ENCODE measurements at places on chromosomes 7 and 10.

- DNase-seq: no peak
These were observed 23.9 kb upstream of the AGFG2 start for GRCh38 chr7:100515072-100515532.

- no peak for DNase-seq
These were observed 39.1 kb downstream of the SIRT1 start for GRCh38 chr10:67923551-67923950.

GRCh38 chr7:40604601-40605438 lies 470.0 kb downstream of the SUGCT start:
- peak; percentile 65 for DNase-seq

- no peak for DNase-seq
These were observed 90.2 kb upstream of the RPA3 start for GRCh38 chr7:7808626-7809025.

DNA sequence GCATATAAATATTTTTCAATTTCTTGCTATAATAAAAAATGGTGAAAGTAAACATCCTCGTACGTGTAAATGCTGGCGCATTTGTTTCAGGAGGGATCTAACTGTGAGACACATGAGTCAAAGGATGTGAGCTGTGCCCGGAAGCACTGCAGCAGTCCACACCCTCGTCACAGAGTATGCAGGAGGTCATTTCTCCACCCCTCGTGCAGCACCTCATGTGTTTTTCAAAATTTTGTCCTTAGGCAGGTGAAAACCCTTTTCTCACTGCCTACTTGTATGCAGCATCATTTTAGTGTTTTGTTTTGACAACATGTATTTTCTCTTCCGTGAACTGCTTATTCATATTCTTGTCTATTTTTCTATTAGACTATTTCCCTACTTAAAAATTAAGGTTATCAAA lies 162.7 kb downstream of the AVL9 start:
- no peak for DNase-seq

Measured in retina (tissue), 1 donor.